Fibroblast of lung (primary cell): ENCODE measurements at places on chromosomes 11 and 22. TPM values are rescaled to one million over a fixed set of nuclear protein-coding genes. Genes with fewer than 3 reads are reported as not detected.

GRCh38 chr11:124961972-124962609, 8.1 kb downstream of the CCDC15 start:
- H3K36me3 ChIP-seq: no peaks in the 10 kb centered on the region
- DNase-seq: peak; percentile 69
- no peak overlapping the region for H3K4me3 ChIP-seq
- H3K4me1 ChIP-seq: no peaks in the 10 kb centered on the region
- H3K27me3 ChIP-seq: no peaks in the 10 kb centered on the region

PTPRCAP gene
- total RNA-seq: under 0.01 and 0.17 TPM in 2 replicates

BET1L gene
- total RNA-seq: 17.2 and 21.1 TPM in 2 replicates

OR52N4 gene
- 0.33 TPM in 1 of 2 replicates, not detected in the other for total RNA-seq

PATE4 gene
- not detected in 2 replicates for total RNA-seq

DNA sequence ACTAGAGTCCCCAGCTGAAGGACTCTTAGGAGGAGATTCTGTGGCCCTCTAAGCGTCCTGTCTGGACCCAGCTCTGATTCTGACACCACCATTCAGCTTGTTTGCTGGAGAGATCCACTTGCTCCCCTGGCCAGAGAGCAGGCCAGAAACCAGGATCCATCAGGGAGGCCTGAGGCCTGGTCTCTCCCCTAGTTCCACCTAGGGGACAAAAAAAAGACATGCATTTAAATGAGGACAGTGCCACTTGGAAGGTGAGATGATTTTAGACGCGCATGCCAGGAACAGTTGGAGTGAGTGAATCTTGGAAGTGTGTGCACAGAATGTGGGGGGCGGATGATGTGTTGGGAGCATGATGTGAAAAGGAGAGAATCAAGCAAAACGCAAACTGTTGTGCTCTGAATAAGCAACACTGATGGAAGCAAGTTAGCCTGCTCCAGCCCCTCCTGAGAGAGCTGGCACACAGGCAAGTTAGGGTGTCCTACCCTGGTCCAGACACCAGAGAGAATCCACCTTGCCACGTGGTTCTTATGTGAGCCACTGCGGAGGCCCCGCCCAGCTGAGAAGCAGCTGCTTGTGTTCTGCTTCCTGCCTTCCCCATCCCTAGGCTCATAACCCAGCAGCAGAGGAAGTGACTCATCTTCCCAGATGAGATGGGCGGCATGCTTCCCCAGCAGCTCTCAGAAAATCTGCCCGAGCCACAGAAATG, 8.0 kb upstream of the SLCO2B1 start:
- H3K36me3 ChIP-seq: no peaks in the 10 kb centered on the region
- no peak overlapping the region for H3K4me3 ChIP-seq
- H3K27ac ChIP-seq: no peak overlapping the region
- H3K27me3 ChIP-seq: peaks cover 4% of the 10 kb centered on the region
- H3K4me1 ChIP-seq: peaks cover 6% of the 10 kb centered on the region

CYTH4 gene
- total RNA-seq: under 0.01 and 0.26 TPM in 2 replicates

DNA sequence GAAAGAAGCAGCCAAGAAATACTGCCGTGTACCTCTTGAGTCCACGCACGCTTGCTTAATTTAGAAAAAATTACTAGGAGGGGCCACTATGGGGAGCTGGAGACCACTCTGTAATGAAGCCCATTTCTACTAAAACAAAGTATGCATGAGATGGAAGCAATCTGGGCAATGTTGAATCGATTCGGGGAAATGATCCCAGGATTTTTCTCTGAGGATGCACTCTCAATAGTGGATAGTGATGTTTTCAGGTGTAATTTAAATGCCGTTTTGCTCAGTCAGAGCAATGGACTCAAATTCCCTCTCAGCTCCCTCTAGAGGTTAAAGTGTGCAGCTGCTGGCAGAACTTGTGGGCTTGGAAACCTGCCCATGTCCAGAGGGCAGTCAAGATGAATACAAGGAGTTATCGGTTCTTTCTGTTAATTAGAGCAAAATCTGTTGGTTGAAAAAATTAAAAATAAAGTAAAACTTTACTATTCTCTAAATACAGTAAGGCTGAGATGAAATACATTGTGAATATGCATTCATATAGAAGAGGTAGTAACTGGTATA, 64.1 kb downstream of the ME3 start:
- no peak overlapping the region for H3K4me3 ChIP-seq
- DNase-seq: peak; percentile 68
- H3K27me3 ChIP-seq: no peaks in the 10 kb centered on the region
- no peaks in the 10 kb centered on the region for H3K36me3 ChIP-seq
- no peaks in the 10 kb centered on the region for H3K4me1 ChIP-seq

MAPK8IP1 gene
- total RNA-seq: 6.6 and 7.4 TPM in 2 replicates

GRCh38 chr11:131977231-131977630, 606.8 kb downstream of the NTM start:
- no peaks in the 10 kb centered on the region for H3K4me1 ChIP-seq
- H3K36me3 ChIP-seq: no peaks in the 10 kb centered on the region
- DNase-seq: no peak
- no peaks in the 10 kb centered on the region for H3K27me3 ChIP-seq

GRCh38 chr11:122305426-122306320, 189.7 kb upstream of the BLID start:
- H3K36me3 ChIP-seq: no peaks in the 10 kb centered on the region
- DNase-seq: no peak
- no peak overlapping the region for H3K27ac ChIP-seq
- H3K27me3 ChIP-seq: no peaks in the 10 kb centered on the region
- no peak overlapping the region for H3K4me3 ChIP-seq
